ENCODE measurements at places on chromosomes 2 and 18. TPM values are rescaled to one million over a fixed set of nuclear protein-coding genes. Genes with fewer than 3 reads are reported as not detected.

GRCh38 chr2:6538607-6539006 is 327.1 kb downstream of the CMPK2 start:
- peak; percentile 51 for DNase-seq

DNA sequence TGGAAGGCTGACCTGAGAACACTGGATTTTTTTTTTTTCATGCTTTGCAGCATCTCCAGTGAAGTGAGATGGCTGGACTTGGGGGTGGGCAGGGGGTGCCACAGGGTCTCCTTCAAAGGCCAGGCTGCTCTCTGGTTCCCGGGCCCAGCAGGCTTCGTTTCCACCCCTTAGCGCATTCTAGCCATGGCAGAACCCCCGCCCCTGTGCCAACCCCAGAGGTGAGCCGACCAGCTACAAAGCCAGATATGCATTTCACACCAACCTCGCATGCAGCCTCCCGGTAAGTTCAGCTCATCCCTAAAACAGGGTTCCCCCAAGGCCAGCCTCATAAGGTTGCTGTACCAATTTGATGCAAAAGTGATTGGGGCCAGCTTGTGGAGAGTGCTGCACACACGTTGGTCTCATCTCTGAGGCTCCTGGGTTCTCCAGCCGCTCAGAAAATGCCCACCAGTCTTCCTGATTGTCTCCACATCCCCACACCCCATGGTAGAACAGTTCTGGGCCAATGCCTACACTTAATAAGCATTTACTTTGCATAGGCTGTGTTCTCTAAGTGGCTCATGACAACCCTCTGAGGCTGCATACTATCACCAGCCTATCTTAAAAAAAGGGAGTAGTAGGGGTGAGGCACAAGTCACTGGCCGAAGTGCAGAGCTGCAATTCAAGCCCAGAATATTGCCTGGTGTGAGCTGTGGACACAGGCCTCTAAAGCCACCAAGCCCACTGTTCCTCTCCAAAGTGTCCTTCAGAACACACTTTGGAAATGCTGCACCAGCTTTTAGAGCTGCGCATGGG is 23.3 kb downstream of the SMAD7 start:
- no peak for DNase-seq

DNA sequence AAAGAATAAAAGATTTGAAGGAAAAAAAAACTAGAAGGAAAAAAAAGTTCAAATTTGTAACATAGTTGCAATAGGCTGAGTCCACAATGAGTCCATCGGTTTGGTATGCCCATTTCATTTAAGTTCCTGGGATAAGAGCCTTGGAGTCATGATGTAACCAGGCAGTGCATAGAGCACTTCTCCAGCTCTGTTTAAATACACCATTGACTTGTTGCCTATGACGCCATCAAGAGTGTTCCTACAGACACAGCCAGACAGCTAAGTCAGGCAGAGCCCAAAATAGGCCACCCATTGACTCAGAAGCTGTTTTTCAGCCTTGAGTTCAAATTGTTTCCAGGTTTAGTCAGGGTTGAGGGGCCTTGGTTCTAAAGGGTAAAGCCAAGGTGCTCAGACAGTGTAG is 44.9 kb downstream of the SOCS6 start:
- DNase-seq: peak; percentile 24

GRCh38 chr2:163633291-163633690 is 102.5 kb downstream of the FIGN start:
- no peak for DNase-seq

Gene GNLY
- total RNA-seq: 1.4 TPM

Measured in myocyte (in vitro differentiated cells).